ENCODE measurements at places on chromosomes 4 and X.

GRCh38 chr4:143721317-143721716 is 20.8 kb upstream of the FREM3 start:
- no peak for DNase-seq

GRCh38 chr4:189035091-189035490 is 895.9 kb downstream of the TRIML1 start:
- DNase-seq: no peak

DNA sequence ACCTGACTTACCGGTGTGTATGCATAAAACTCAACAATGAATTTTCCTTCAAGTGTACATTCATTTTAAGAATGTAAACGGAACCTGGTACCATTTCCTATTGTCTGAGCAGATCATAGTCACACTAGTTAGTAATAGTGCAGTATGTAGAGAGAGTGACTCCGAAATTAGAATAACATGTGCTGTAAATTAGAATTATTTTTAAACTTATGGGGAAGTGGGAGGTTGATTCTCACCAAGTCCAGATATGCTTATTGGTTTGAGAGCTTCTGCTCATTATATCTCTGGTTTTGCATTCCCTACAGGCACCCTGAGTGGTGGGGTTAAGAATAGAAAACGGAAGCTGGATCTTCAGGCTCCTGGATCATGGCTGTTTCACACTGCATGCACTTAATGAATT is 39.6 kb downstream of the KLF3 start:
- DNase-seq: no peak

GRCh38 chr4:183411291-183411861 is 33.1 kb upstream of the CDKN2AIP start:
- no peak for DNase-seq
